ENCODE measurements at places on chromosomes 12 and 14. TPM values are rescaled to one million over a fixed set of nuclear protein-coding genes. Genes with fewer than 3 reads are reported as not detected.

DNA sequence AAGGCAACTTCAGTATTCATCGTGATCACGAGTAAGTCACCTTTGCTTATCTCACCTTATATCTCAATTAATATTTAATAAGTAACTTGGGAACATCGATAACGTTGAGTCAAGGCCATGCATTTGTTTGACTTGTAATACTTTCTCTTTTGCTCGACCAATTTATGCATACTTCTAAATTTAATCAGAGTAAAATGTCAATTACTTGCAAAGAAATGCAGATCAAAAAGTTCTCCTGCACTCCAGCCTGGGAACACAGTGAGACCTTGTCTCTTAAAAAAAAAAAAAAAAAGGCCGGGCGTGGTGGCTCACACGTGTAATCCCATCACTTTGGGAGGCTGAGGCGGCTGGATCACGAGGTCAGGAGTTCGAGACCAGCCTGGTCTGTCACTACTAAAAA, 11.8 kb upstream of the HIP1R start:
- DNase-seq = no peak

DNA sequence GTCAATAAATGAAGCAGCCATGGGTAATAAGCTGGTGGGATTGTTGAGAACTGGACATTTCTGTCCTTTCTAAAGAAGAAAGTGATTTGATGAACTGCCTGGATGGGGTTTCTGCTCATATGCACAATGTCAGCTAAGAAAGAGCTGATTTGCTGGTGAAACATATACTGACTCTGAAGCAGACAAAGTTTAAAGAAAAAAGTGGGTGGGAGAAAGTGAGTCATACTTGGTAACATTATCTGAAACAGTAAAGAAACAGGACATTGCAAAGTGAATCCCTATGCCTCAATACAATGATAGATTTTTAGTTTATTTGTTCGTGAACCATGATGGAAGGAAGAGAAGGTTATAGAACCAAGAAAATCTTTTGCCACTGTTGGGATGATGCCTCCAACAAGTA, 95.6 kb upstream of the DNM1L start:
- no peak for DNase-seq

GRCh38 chr12:114232187-114232586, 173.8 kb downstream of the TBX5 start:
- DNase-seq = no peak

Gene TAS2R42
- total RNA-seq = not detected

GRCh38 chr14:22184830-22185168, 404.2 kb downstream of the DAD1 start:
- no peak for DNase-seq

DNA sequence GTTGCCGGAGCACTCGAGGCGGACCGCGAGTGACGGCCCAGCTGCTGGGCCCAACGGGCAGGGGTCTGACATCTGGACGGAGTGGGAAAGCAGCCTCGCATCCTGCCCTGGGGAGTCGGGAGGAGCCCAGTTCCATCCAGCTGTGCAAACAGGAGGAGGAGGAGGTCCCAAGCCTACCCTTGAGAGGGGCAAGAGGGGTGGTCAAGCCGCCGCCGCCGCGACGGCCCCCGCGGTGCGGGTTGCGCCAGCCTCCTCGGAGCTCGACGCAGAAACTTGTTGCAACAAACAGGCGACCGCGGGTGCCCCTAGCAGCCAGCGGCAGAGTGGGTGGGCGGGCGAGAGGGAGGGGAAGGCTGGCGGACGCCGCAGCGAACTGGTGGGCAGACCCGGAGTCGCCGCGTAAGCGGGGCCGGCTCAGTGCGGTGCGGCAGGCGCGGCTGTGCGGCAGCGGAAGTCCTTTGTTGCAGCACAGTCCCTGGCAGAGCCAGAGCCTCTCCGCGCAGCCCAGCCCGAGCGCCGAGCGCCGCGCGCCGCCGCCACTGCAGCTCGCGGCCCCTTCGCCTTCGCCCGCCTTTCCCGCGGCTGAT, at the start of gene ZBTB1:
Gene ZBTB1, plus strand, starts transcription at position 461 of the 587 bp plus-strand sequence. CDS start 16,735 bp downstream, outside the sequence.
- DNase-seq = peak; percentile 91

DNA sequence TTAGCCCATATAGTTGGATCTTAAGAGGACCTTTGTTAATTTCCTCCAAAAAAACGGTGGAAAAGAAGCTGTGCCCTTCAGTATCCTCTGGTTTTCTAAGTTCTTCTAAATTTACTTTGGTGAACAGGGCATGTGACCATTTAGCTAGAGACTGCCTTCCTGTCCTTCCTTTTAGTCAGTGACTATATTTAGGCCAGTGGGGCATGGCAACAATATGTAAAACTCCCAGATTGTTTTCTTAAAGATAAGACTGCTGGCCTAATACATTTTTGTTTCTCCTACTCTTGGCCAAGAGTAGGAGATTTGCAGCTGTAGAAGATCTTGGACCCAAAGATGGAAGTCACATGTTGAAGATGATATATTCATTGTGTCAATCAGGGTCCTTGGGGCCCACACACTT, 325.1 kb upstream of the DCN start:
- DNase-seq = no peak

- DNase-seq = no peak
Measured at GRCh38 chr14:33657476-33657875, 293.4 kb downstream of the EGLN3 start.

Gene FAM90A1
- not detected for total RNA-seq

Gene HNF1A
- 19.2 TPM for total RNA-seq

Gene E2F7
- 0.23 TPM for total RNA-seq

Gene AEBP2
- total RNA-seq = 13.6 TPM

DNA sequence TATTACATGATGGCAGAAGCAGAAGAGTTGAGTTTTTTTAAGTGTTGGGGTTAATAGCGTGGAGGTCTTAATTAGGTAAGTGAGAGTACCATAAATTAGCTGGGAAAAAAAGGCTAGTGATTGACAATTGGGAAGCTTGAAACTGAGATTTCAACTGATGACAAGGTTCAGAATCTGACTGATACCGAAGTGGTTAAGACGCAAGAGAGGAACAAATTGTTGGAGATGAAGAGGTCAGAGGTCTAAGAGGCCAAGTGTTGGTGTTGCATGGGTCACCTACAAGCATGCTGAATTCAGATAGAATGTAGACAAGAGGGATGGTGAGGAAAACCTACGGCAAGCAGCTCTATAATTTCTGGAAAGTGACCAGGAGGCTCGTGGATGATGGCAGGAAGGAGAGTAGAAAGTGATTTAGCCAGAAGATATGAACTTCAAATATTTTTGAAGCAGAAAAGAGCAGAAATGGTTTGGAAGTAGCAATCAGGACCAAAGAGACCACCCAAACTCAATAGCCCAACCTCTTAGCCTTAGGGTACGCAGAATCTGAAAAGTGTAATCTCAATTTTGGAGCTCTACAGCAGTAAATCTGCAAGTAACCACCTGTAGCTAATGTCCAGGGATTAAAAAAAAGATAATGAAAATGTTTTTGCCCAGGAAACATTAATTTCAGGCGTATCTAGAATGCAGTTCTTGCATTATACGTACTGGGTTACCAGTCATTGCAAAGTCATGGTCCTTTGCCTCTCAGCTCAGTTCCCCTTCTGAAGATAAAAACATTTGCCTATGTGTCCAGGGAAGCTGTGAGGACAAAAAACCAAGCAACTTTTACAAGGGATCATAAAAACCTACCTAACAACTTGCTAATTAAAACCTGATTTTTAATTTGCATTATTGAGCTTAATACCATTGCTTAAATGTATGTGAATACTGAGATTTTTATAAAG, 1.7 kb upstream of the TMPO start:
- DNase-seq = no peak

Gene SYNE3
- 4.2 TPM for total RNA-seq

GRCh38 chr14:67187826-67188225, 1.4 kb upstream of the GARIN2 start:
- DNase-seq = no peak

DNA sequence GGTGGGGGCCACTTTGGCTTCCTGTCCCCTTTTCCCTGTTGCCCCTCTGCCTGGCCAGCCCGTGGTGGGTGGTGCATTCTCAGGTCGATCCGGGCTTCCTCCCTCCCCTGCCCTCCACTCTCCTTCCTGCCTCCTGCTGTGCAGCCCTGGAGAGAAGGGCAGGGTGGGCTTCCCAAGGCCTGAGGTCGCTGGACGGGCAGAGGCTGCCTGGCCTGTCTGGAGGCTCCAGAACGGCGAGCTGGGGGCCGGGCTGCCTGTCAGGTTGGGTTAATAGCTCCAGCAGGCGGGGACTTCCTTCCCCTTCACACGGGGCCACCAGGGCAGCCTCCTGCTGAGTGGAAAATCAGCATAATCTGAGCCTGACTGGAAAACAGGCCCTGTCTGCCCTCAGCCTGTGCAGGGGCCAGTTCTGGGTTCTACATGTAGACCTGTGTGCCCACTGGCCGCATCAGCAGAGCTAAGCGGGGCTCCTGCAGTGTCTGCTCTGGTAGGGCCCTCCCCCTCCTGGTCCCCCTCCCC, 11.3 kb downstream of the KIF26A start:
- DNase-seq = no peak

Gene IRAK3
- 5.9 TPM for total RNA-seq

- no peak for DNase-seq
Measured at GRCh38 chr12:132205271-132206045, 61.2 kb downstream of the NOC4L start.
